ENCODE measurements at places on chromosomes 7 and 10.

DNA sequence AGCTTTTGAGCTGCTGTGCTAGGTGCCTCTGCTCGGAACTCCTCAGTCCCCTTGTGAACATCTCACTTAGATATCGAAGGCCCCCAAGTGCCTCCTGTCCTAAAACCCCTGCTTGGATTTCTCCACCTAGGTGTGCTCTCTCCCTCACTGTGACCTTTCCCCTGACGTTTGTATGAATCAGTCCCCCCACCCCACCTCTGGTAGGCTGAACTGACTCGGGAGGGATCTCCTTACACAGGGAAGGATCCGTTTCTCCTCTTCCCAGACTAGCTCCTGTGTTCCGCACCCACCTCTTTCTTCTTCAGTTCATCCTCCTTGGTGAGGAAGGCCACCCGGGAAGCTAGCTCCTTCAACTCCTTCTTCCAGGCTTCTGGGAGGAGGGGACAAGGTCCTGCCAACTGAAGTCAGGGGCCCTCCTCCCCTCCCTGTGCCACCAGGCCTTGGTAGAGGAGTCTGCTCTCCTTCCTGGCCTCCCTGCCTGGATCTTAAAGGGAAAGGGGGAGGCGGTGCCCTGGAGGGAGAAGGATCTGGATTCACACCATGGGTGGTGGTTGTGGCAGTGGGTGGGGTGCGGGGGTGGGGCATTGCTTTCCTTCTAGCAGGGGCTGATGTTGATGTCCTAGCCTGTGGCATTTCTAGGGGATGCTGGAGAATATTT, 6.8 kb downstream of the TBATA start:
- no peak for DNase-seq

DNA sequence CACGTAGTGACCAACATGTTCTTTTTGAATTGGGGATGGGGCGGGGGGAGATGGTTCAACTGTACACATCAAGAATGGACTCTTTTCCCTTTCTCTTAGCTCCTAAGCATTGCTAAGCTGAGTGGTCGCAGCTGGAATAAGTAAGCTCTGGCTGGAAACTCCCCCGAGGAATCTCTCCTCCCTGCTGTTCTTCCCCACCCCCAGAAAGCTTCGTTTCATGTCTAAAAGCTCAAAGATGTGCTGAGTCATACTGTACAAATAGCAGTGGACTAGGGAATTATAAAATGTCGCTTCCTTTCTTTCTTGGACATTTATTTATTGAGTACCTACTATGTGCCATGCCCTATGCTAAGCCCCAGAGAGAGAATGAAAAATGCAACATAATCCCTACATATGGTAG, 191.1 kb upstream of the ADO start:
- DNase-seq: peak; percentile 53

DNA sequence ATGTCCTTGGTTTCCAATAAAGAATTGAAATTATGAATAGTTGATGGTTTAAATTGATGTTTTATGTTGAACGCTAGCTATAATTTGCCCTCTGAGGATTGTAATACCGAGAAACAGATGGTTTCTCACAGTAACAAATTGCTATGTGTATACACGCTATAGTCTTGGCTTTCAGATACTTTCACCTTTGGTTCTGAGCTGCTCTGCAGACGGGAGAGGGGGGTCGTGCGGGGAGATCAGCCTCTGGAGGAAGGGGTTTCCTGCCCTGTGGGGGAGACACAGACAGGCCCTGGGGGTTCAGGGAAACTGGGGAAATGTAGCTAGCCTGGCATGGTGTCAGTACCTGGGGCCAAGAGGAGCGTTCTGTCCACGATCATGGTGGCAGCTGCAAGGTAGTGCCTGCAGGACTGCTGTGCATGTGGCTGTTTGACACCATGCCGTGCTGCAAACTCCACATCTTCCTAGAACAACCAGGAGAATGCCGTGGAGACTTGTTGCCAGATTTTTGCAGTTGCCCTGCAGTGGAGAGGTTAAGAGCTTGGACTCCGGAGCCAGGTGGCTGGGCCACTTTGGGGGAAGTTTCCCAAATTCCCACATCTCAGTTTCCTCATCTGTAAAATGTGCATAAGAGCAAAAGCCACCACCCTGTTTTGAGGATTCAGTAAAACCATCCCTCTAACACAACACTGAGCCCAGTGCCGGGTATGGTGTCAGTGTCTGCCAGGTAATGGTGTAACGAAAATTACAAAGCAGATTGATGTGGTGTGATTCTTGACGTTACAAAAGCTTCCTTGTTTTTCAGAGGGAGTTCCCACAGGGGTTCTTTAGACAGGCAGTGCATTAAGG, 167.9 kb downstream of the CUX1 start:
- no peak for DNase-seq

DNA sequence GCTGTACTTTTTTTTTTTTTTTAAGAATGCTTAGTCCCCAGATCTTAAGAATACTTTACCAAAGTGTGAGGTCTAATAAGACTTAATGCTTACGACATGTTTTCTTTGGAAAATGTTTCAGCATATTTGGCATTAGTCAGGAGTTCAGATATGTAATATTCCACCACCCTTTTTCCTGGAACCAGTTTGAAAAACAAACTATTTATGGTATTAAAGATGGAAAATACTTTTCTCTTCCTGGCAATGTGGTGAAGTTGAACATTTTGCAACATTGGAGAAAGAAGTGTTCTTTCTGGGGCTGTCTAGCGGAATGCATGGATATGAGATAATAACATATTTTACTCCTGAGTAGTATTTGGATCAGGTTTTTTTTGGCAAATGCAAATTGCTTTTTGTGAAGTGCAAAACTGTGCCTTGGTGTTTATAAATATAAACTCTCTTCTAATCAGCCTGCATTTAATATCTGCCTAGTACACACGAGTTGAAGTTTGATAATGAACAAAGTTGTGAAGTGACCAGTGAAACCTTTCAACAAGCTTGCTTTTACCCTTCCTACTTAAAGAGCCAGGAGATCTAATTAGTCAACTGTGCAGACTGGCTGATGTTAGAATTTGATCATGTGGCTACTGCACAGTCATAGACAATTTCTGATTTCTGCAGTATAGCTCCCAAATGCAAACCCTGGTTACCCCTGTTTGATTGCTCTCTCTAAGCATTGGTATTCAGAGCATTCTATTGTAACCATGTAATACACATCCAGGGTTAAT, 20.9 kb downstream of the MAP3K8 start:
- DNase-seq: no peak

DNA sequence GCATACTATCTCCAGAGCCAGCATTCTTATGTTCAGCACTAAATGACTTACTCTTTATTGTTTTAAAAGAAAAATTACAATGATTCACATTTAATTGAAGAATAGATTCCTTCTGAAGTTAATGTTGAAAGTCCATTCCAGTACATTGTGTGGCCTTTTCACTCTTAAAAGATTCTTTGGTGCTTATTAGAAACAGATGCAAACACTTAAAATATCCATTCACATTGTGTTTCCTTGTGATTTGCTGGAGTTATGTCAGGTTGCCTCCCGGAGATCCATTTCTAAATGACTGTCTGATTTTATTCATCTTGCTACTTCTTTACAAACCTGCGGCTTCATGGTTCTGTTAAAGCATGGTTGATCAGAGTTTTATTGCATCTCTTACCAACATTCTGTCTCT, 152.8 kb downstream of the FOXP2 start:
- no peak for DNase-seq

DNA sequence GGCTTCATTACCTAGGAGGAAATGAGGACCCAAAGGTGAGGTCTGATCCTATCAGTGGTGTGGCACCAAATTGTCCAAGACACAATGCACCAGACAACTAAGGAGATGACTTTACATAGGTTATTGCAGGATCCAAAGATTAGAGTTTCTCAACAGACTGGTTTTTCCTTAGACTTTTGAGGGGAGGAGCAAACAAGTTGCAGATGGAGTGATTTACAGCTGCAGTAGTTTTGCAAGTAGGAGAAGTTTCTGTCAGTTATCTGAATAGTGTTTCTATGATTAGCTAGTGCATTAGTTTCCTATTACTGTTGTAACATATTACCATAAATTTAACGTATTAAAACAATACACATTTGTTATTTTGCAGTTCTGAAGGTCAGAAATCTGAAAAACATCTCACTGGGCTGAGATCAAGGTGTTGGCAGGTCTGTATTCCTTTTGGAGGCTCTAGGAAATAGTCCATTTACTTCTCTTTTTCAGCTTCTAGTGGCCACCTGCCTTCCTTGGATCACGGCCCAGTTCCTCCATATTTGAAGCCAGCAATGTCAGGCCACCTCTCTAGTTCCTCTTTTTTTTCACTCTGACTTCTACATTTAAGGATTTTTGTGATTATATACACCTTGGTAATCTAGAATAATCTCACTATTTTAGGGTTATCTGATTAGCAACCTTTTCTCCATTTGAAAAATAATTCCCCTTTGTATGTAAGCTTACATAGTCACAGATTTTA, 994.9 kb downstream of the REEP3 start:
- no peak for DNase-seq

- DNase-seq: no peak
Observed at GRCh38 chr10:107163076-107163855, 1.2 kb downstream of the SORCS1 start.

DNA sequence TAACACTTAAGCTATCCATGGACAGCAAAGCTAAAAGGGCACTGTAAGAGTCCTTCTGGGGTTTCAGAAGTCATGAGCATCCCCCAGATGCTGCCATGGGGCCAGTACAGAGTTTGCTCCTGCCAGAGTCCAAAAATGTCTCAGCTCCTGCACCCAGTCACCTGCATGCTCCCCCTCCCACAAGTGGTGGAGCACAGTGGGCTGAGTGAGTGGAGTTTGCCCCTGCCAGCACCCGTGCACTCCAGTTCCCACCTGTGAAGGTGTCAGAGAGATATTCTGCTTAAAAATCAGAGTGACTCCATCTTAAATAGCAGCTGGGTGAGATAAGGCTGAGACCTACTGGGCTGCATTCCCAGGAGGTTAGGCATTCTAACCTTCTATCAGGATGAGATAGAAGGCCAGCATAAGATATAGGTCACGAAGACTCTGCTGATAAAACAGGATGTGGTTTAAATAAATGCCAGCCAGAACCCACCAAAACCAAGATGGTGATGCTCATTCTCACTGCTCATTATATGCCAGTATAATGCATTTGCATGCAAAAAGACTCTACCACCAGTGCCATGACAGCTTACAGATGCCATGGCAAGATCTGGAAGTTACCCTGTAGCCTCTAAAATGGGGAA, 140.1 kb upstream of the ZNF92 start:
- DNase-seq: no peak

DNA sequence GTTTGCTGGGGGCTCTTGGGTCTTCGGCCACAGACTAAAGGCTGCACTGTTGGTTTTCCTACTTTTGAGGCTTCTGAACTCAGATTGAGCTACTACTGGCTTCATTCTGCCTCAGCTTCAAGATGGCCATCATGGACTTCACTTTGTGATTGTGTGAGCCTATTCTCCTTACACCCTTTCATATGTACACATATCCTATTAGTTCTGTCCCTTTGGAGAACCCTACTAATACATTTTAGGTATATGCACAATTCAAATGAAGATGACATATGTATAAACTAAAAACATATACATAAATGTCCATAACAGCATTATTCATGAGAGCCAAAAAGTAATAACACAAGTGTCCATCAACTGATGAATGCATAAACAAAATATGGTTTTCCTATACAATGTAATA, 75.7 kb downstream of the GPR37 start:
- no peak for DNase-seq

DNA sequence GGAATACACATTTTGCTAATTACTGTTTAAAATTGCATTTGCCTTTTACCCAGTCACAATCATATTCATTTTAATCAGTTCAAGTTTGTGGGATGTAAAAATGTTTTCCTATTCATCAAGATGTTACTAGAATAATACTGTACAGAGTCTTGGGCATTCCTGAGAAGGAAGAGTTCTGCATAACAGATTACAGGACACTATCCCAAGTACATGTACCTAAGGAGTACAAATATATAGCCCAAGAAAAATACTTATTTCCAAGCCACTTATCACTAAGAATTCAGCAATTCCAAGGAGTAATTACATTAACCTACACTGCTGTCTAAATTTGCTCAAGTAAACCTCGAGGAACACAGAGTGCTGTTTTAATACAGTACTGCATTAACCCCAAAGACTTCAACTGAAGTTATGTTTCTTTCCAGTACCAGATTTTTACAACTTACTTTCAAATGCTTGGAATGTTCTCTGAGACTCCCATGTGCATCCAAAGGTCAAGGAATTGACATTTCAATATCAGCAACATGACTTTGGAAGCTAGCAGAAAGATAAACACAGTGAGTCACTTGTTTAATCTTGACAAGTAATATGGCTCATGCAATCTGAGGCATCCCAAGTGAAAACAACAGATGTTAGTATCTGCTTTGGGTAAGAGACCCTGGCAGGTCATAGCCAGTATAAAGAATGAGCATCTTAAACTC, 125.4 kb upstream of the BET1 start:
- no peak for DNase-seq

- no peak for DNase-seq
Observed at GRCh38 chr7:87926581-87927461, 7.2 kb upstream of the ADAM22 start.
